ENCODE measurements at places on chromosomes 5 and 9.

DNA sequence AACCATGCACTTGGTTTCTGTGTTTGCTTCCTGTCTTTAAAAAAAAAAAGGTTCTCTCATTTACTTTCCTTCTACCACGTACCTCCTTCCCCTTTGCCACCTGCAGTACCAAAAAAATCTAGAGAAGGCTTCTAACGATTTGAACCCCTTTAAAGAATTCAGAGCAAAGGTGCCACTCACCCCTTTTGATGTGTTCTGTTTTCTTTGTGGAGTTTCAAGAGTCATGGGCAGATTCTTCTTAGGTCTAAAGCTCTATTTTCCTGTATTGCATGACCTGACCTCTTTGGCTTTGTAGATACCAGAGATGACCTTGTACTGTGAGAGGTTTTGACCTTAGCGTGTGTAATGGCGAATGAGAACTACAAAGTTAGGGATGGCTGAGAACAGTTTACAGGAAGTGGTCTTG lies 29.0 kb downstream of the TXNDC8 start:
- DNase-seq, result no peak

DNA sequence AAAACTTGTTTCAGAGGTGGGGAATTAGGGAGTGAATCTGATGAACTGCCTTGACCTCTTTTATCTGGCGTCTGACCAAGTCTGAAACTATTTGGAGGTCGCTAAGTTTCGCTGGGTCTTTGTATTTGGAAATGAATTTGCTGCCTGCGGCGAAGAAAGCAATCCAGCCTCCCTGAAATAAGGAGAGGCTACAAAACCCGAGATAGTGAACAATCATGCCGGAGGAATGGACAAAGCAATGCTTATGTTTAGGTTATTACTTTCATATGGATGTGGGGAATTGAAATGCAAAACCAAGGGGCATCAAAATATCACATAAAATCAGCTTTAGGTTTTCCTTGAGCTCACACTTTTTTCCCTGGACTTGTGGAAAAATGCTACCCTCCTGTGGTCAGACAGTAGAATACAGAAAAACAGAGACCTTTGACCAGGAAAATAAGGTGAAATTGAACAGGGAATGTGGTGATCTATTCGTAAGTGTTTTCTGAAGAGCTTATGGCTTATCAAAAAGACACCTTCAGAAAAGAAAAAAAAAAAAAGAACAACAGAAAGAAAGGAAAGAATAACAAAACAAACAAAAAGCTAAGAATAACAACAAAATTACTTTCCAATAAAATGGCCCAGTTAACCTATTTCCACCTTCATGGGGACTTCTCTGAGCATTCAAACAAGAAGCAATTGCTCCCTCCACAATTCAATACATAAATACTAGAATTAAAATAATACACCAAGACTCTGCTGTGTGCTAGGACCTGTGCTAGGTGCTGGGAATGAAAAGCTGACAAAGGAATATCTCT lies 68.6 kb upstream of the DPYSL3 start:
- DNase-seq, result no peak

- no peak for DNase-seq
These were observed 47.8 kb upstream of the SNX2 start for GRCh38 chr5:122727112-122727541.

GRCh38 chr5:109880907-109881685 lies 191.4 kb downstream of the MAN2A1 start:
- no peak for DNase-seq

GRCh38 chr9:29773676-29774075 lies 2200.4 kb upstream of the C9orf72 start:
- no peak for DNase-seq

DNA sequence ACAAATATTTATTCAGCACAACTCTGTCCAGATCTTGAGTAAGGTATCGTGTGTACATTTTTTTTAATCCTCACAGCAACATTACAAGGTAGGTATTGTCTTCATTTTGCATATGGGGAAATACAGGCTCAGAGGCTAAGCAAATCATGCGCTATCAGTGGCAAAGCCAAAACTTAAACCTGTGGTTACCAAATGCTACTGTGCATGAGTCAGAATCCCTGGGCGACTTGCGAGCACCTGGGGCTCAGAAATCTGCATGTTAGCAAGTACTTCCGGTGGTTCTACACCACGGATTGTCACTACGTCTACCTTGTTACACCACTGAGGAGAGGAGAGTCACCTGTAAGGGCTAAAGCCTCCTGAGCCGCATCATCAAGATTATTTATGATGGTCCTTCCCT lies 21.3 kb downstream of the C5orf58 start:
- DNase-seq, result no peak

DNA sequence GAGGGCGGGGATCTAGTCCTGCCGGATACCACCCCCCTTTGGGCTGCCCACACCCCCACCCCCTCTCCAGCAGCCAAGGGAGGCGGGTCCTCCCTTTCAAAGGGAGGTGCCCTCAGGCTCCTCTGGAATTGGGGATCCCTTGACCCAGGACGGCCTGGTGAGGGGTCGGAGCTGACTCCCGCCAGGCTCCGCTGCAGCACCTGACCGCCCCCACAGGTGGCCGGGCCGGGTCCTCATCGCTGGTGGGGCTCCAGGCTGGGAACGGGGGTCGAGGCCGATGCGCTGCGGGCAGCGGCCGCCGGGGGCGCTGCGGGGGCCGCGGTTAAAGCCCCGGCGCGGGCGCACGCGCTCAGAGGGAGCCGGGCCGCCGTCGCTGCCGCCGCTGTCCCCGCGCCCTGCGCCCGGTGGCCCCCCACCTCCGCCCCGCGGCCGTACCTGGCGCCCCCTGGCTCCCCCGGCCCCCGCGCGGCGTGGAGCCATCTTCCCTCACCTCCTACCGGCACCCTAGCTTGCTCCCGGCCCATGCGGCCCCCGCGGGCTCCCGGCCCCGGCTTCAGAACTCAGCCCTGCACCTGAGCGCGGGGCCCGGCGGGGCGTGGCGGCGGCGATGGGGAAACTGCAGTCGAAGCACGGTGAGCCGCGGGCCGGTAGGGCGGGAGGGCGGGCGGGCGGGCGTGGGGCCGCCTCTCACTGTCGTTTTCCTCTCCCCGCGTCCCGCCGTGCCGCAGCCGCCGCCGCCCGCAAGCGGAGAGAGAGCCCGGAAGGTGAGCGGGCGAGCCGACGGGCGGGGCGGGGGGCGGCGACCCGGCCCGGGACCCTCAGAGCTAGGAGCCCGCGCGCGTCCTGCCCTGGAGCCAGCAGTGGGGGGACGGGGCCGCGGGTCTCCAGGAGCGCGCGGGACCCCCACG lies at the start of gene NKD2:
Gene NKD2, plus strand, starts transcription at position 352 of the 908 bp plus-strand sequence. Its CDS starts 256 bp downstream, at position 608.
- DNase-seq, result no peak

DNA sequence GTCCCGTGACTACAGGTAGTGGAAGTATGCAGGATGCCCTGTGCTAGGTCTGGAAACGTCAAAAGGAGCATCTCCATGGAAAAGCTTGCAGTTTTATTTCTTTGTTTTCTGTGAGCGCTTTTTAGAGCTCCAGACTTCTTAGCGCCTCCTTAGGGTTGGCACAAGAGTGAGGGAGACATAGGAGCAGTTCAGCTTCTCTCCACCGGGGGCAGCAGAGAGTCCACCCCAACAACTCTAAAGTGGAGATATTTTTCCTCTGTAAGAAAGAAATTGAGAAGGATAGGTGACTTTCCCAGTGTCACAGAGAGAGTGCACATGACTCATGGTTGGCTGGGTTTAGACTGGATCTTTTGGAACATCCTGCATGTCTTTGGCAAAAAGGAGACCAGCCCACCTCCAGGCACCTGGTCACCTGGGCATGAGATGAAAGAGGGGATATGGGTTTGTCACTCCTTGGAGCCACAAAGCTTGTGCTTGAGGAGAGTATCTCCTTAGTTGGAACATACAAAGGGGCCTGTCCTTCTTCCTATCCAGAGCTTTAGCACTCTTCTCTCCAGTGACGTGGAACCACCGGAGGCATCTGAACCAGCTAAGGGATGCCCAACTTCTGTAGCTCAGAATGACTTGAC lies 637.7 kb downstream of the SEMA5A start:
- no peak for DNase-seq

- no peak for DNase-seq
These were observed 30.0 kb downstream of the PLPP7 start for GRCh38 chr9:131319486-131319885.

GRCh38 chr9:27386571-27387091 lies 89.7 kb upstream of the EQTN start:
- DNase-seq, result no peak

DNA sequence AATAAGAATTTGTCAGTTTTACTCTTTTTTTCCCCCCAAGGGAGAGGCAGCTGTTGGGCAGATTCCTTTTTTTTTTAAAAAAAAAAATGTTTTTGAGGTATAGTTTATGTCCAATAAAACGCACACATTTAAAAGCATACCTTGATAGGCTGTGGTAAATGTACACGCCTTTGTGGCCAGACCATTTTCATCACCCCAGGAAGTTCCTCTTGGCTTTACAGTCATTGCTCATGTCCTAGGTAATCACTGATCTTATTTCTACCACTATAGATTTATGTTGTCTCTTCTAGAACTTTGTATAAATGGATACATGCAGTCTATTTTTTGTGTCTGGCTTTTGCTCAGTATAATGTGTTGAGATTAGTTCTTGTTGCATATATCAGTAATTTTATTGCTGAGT lies 9.8 kb downstream of the SUB1 start:
- no peak for DNase-seq

DNA sequence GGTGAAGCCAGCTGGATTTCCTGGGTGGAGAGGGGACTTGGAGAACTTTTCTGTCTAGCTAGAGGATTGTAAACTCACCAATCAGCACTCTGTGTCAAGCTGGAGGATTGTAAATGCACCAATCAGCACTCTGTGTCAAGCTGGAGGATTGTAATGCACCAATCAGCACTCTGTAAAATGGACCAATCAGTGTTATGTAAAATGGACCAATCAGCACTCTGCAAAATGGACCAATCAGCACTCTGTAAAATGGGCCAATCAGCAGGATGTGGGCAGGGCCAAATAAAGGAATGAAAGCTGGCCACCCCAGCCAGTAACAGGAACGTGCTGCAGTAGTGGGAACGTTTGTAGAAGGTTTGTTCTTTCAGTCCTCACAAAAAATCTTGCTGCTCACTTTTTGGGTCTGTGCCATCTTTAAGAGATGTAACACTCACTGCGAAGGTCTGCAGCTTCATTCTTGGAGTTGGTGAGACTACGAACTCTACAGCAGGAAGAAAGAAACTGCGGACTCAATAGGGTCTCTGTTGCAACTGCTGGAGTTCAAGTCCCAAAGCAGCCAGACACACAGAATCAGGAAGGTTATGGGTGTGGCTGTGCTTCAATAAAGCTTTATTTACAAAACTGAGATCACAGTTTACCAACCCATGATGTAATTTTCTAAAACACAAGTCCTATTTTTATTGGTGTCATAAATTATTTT lies 145.7 kb upstream of the ERCC6L2 start:
- no peak for DNase-seq

DNA sequence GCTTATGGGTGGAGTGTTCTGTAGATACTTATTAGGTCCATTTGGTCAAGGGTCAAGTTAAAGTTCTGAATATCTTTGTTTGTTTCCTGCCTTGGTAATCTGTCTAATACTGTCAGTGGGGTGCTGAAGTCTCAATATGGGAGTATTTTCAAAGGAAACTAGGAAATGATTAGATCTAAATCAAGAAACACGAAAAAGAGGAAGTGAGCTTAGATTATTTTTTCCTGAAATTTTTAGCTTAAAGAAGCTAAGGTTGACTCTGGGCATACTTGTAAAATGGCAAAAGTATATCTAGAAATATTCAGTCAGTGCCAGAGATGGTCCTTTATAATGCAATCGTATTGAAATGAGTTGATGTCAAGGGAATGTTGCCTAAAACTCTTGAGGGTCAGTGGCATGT lies 313.5 kb downstream of the ICE1 start:
- DNase-seq, result no peak

GRCh38 chr5:94420885-94421284 lies 197.5 kb downstream of the KIAA0825 start:
- no peak for DNase-seq

- no peak for DNase-seq
These were observed 28.9 kb upstream of the RECK start for GRCh38 chr9:36007852-36008251.

DNA sequence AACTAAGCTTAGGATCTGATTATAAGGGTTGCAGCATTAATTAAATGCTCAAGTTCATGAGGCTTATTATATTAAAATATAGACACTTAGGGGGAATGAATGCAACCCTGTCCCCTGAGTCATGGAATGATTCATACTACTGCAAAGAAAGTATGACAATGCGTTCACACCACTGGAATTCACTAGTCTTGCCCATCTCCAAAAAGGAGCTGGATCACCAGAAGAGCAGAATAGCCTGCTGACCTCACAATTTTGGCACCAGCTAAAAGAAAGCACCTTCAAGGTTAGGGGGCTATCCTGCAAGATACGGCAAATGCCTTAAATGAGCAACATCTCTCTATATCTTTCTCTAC lies 32.0 kb upstream of the TMED7 start:
- DNase-seq, result no peak

DNA sequence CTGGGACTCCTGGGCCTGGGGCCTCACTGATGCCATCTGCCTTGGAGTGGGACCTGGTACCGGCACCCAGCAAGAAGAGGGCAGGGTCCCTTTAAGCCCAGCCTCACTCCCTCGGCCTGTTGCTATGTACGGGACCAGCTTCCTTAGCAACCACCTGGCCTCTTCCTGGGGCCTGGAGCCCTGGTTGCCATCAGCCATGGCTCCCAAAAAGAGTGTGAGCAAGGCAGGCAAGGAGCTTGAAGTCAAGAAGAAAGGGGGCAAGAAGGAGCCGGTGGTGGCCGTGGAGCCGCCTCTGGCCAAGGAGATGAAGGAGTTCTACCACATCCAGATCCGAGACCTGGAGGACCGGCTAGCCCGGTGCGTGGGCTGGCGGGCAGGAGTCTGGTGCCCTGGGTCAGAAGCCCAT lies at the start of gene CFAP157:
Gene CFAP157, plus strand, starts transcription at position 153 of the 406 bp plus-strand sequence. Its CDS starts 44 bp downstream, at position 197.
- DNase-seq, result no peak

DNA sequence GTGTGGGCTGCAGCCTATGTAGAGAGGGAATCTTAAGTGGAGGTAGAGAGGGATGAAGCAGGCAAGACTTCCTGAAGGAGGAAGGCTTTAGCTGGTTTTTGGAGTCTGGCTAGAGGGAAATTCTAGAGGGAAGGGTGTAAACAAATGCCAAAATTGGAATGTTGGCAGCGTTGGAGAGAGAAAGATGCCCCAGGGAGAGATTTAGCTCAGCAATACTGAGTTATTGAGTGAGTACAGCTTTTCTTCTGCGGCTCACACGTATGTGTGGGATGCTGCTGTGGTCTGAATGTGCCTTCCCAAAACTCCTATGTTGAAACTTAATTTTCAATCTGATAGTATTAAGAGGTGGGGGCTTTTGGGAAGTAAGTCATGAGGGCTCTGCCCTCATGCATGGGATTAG lies 24.5 kb upstream of the GLRA1 start:
- DNase-seq, result no peak

DNA sequence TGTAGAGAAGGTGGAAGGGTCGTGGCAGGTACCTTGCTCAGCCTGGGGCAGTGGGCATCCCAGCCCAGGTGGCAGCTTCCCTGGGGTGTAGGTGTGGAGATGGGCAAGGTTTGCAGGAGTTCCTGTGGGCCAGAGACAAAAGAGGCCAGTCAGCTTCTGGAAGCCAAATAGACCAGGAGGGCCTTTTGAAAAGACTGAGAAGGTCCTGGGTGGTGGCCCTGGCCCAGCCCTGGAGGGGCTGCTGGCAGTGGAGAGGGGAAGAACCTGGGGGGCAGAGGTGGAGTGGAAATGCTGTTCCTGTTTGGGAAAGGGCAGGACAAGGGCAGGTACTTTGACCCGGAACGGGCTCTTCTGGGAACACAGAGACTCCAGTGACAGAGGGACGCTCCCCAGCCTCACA lies 7.0 kb upstream of the IL3 start:
- no peak for DNase-seq

GRCh38 chr5:32027717-32028458 lies 146.2 kb downstream of the GOLPH3 start:
- DNase-seq, result no peak
